ENCODE measurements at places on chromosomes 2 and 18.

DNA sequence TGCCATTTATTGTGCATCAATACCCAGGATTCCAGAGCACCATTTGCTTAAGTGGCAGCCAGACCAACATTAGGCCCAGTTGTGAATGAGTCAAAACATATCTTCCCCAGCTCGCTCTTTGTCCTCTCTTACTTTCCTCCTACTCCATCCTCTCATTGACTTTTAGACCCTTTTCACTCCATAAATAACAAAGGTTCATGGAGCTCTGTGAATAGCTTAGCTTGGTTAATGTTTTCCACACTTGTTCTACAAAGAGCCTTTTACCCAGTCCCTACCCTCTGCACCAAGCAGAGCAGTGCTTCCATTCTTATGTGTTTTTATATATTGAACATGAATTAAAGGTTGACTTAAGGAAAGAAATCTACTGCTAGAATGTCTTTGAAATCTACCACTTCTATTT, 625.8 kb upstream of the FANCL start:
- no peak for DNase-seq

- no peak for DNase-seq
Observed at GRCh38 chr2:8918412-8918811, 81.0 kb upstream of the KIDINS220 start.

DNA sequence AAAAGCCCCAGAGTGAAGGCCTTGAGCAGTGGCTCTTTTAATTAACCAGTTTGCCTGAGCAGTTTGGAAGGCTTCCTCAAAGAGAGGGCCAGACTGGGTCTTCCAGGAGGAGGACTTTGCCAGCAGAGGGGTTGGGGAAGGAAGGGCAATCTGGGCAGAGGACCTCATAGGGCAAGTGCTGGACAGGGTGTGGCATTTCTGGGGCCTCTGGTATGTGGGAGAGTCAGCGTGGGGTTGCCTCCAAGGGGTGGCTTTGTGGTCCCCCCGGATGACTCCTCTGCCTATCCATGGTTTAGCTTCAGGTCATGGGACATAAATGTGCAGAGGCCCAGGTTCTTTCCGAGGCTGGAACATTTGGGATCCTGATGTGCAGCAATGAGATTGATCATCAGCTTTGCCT, 12.6 kb downstream of the GLI2 start:
- DNase-seq, result no peak

- DNase-seq, result no peak
Observed at GRCh38 chr18:26406324-26406723, 142.0 kb downstream of the KCTD1 start.

DNA sequence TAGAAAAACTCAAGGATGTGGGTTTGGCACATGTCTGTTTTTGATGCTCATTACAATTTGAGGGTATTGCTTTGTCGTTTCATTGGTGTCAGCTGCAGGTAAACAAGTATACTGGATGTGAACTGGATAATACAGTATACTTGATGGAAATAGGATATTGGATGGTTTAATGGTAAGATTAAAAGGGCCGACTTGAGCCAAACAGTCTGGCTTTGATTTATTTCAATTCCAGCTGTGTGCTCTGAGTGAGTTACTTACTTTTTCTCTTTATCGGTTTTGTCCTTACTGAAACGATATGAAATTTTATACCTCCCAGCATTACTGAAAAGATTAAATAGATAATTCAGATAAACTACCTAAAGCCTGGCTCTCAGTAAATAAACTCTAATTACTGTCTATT, 227.6 kb downstream of the ASXL3 start:
- no peak for DNase-seq

GRCh38 chr2:181861379-181861778, 30.2 kb upstream of the ITPRID2 start:
- DNase-seq, result no peak

GRCh38 chr2:23707096-23707495, 219.8 kb downstream of the ATAD2B start:
- no peak for DNase-seq

DNA sequence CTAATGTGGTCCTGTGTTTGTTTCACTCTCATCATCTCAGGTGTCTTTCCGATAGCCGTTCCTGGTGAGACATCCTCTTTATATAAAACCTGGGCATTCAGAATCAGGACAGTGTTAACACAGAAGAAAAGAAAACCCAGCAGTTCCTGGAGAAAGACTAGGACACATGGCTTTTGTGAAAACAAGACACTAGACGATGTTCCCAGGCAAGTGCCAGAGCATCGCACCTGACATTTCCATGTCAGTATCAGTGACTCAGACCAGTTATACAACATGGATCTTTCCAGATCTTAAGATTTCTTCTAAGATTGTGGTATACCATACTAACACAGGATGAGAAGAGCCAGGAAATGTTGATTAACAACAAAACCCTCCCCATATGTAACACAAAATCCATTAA, 96.5 kb downstream of the RIF1 start:
- no peak for DNase-seq

DNA sequence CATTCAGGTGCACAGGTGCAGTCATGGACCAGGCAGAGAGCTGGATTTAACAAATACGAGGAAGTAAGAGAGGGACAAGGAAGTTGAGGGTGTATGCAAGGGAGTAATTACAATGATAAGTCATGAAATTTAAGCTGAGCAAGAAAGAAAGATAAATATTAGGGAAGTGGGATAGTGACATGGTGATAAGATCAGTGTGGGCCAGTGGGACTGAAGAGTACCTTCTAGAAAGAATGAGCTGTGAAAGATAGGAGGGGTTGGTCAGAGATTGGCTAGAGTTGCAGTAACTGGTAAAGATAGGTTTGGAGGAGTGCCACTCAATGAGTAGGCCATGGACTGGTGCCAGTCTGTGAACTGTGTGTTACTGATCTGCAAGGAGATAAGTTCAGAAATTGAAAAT, 200.8 kb upstream of the SIX3 start:
- DNase-seq, result no peak

- no peak for DNase-seq
Observed at GRCh38 chr2:241216211-241216761, 27.8 kb downstream of the ANO7 start.

- peak; percentile 34 for DNase-seq
Observed at GRCh38 chr2:8803658-8804379, 33.6 kb downstream of the KIDINS220 start.

- peak; percentile 79 for DNase-seq
Observed at GRCh38 chr18:36284671-36285295, 12.7 kb upstream of the FHOD3 start.

DNA sequence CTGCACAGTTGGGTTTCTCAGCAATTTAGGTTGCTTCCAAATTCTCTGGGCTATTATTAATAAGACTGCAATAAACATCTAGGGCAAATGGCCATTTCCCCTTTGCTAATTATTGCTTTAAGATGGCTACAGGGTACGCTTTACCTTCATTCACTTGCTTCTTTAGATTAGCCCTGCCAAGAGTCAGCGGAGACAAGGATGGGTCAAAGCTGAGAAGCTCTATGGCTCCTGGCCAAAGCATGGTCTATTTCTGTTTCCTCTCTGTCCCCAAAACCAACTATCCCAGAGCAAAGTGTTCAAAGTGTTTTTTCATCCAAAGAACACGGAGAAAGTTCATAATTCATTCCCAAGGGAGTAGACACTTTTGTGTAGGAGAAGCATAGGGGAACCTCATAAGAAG, 75.2 kb upstream of the NFU1 start:
- DNase-seq, result no peak

GRCh38 chr2:150557020-150557600, 69.6 kb upstream of the RND3 start:
- no peak for DNase-seq

DNA sequence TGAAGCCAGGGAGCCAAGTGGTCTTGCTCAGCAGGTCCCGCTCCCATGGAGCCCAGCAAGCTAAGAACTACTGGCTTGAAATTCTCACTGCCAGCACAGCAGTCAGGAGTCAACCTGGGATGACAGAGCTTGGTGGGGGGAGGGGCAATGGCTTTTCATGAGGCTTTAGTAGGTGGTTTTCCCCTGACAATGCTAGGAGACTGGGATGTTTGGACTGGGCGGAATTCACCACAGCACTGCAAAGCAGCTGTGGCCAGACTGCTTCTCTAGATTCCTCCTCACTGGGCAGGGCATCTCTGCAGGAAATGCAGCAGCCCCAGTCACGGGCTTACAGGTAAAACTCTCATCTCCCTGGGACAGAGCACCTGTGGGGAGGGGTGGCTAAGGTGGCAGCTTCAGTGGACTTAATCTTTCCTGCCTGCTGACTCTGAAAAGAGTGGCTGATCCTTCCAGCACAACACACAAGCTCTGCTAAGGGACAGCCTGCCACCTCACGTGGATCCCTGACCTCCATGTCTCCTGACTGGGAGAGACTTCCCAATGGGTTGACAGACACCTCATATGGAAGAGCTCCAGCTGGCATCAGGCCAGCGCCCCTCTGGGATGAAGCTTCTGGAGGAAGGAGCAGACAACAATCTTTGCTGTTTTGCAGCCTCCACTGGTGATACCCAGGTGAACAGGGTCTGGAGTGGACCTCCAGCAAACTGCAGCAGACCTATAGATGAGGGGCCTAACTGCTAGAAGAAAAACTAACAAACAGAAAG, 349.7 kb upstream of the ST6GAL2 start:
- DNase-seq, result no peak

DNA sequence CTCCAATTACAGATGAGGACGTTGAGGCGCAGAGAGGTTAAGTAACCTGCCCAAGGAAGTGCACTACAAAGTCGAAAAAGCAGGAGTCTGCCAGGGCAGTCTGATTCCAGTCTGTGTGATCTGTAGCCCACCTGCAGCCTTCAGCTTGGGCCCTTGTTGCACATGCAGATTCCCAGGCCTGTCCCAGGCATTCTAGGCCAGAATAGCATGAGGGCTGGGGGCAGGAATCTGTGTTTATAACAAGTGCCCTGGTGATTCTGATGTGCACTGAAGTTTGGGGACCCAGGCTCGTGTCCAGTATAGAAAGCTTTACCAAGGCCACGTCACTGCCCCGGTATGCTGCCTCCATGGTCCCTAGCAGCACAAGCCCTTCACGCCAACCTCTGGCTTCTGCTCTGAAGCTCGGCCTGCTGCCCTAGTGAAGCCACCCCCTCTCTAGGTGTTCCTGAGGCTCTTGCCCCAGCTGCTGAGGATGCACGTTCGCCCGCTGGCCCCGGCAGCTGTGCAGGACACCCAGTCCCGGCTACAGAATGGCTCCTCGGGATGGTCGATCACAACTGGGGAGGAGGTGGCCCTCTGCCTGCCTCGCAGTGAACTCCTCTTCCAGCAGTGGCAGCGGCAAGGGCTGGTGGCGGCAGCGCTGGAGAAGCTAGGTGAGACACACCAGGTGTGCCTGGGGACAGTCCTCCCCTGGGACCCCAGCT, 4.6 kb downstream of the CHRNG start:
- DNase-seq, result no peak

DNA sequence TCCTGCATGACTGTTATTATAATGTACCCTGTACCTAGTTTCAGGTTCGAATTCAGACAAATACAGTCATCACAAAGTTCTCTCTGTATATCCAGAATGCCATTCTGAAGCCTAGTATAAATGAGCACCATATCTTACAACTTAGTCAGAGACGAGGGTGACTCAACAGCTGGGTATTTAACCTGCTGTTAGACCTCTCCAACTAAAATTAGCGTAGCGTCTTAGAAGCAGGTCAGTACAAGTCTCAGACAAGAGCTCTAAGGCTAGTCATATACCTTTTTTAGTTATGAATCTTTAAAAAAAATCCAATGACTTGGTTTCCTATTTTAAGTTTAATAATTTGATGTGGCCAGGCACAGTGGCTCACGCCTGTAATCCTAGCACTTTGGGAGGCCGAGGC, 74.1 kb downstream of the CABYR start:
- DNase-seq, result no peak

DNA sequence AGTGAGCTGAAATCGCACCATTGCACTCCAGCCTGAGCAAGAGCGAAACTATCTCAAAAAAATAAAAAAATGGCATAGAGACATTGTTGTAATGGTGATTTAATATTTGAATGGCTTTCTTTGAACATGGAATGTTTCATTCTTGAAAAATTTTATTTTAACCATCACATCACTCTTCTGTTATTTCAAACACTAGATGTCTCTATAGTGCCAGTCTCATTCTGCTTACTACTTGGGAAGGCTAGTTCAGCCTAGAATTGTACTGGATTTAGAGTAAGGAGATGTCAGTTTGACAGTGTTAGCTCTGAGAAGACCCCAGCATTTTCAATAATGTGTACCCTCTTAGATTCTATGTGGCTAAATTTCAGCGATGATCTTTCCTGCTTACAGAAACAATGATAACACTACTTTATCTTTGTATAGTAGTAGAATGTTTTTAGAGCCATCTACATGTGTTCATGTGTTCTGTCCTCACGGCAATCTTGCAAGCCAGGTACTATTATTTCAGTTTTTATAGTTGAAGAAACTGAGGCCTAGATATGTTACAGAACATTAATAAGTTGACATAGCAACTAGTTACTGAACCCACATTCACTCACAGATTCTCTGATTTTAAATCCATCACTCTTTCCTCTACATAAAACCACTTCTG, 142.9 kb upstream of the ZSWIM2 start:
- DNase-seq, result no peak

DNA sequence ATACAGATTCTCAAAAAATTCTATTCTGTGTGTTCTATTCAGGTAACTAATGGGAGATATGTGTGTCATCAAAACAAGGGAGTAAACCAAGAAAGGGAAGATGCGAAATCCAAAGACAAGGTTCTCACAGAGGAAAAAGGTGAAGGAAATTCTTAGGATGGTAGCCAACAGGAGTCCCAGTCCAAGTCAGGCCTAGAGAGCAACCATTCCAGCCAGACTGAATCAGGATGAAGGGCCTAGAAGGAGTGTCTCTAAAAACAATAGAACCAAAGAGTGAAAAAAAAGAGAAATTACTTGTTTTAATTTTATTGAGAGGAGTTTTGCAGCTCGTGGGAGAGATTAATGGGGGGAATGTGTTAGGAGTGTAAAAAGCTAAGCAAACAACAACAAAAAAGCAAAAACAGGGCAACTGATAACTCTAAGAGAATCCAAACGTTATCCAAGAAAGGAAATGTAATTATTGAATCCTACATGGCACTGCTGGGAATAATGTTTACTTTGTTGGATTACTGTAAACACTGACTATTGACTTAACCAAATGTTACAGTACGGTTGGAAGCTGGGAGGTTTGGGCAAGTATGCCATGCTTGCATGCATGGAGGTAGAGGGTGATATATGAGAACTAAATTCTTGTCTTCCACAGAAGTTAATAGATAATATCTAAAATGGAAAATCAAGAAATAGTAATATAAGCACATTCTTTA, 12.3 kb downstream of the MAP3K20 start:
- DNase-seq, result no peak

GRCh38 chr2:63589148-63589958, 590 bp downstream of the MDH1 start:
- peak; percentile 53 for DNase-seq

GRCh38 chr2:225920621-225921220, 521.2 kb downstream of the NYAP2 start:
- DNase-seq, result no peak

DNA sequence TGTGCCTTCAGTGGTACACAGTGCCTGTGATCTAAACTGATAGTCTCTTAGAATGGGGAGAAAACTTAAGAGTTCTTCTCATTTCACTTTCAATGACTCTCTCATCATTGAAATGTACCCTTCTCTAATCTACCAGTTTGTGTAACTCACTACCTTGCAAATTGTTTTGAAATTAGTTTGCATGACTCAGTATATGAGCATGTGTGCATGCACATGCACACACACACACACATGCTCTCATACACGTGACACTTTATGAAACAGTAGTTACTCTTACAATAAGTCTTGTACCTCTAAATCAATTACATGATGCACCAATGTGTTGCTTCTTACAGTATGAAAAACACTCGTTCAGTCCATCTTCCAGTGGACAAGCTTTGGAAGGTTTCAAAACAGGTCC, 10.6 kb downstream of the LYPD6B start:
- no peak for DNase-seq

Measured in G401 (cell line).